Activated T-cell treated with anti-CD3 and anti-CD28 coated beads for 48 hours (primary cell): ENCODE measurements at places on chromosomes 12 and 14.

GRCh38 chr14:101442451-101442850 is 118.8 kb upstream of the DIO3 start:
- peak; percentile 52 for DNase-seq

GRCh38 chr12:131527736-131528135 is 183.2 kb upstream of the SFSWAP start:
- DNase-seq = no peak

- DNase-seq = peak; percentile 74
These were observed 25.1 kb downstream of the MEG3 start for GRCh38 chr14:100850841-100851585.

- no peak for DNase-seq
These were observed 24.7 kb upstream of the MAP1LC3B2 start for GRCh38 chr12:116534311-116535121.

- no peak for DNase-seq
These were observed 337.7 kb upstream of the GARIN6 start for GRCh38 chr12:99309812-99310211.

DNA sequence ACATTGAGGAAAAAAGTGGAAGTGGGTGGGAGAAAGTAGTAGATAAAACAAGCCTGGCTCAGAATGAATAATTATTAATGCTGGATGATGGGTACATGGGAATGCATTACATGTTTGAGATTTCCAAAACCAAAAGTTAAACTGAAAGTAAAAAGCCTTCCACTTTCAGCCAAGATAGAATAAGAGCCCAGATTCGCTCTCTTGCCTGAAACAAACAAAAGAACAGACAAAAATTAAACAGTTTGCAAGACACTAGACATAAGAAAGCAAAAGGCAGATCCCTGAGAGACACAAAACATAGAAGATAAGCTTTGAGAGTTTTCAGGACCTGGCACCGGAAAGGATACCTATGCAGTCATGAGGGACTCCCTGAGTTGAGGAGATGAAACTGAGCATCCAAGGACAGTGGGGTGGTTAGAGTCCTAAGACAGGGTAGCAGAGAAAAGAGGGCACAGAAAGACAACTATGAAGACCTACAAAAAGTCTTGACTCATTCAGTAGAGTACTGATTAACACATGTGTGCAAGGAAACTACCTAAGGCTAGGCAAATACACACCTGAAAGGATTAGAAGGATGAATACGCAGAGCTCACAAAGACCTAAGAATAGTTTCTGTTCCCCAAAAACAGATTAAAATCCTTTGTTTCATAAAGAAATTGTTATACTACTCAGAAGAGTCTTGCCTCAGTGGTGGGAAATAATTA is 54.1 kb downstream of the CEP83 start:
- no peak for DNase-seq

GRCh38 chr14:81474148-81474492 is 59.5 kb downstream of the SEL1L start:
- DNase-seq = no peak

DNA sequence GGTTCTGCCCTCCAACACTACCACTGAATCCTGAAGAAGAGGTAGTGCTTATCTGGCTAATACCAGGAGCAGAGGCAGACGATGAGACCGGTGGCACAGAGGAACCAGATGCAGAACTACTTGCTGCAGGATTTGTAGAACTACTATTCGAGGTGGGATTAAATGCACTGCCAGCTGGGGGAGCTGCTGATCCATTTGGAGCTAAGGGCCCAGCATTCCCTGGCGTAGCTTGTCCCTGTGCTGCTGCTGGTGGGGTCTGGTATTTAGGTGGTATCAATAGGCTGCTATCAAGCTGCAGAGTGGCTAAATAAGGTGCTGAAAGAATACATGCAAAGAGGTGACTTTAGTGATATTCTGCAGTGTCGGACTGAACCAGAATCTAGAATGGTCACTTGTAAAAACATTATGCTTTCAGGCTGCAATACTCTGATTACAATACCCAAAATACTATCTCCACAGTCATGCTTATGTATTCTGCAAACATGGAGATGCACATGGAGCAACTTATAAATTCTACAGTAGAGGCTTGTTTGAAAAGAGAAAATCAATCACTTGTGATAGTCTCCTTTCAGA is 294.2 kb downstream of the MED13L start:
- DNase-seq = no peak

- DNase-seq = no peak
These were observed 10.2 kb downstream of the SYNE2 start for GRCh38 chr14:63863004-63863403.

GRCh38 chr12:95718006-95718431 is 72.5 kb downstream of the NTN4 start:
- DNase-seq = no peak

- DNase-seq = no peak
These were observed 108.8 kb downstream of the TXNDC16 start for GRCh38 chr14:52443506-52443905.

DNA sequence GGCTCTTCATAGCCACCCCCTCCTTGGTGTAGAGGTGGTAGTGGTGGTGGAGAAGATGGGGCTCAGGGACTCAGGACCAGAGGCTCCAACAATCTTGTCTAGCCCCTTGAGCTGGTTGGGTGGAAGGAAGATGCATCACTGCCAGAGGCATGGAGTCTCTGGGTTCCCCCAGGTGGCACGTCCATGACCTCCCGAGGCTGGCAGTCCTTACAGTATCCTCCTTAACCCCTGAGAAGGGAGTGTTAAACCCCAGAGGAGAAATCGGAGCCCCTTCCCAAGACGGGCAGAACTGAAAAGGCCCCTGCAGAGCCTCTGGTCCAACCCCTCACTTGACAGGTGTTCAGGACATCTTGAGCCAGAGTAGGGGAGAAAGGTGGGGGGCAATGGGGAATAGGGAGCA is 9.1 kb downstream of the KRT83 start:
- no peak for DNase-seq

- no peak for DNase-seq
These were observed 24.4 kb downstream of the FBRSL1 start for GRCh38 chr12:132514216-132514820.

DNA sequence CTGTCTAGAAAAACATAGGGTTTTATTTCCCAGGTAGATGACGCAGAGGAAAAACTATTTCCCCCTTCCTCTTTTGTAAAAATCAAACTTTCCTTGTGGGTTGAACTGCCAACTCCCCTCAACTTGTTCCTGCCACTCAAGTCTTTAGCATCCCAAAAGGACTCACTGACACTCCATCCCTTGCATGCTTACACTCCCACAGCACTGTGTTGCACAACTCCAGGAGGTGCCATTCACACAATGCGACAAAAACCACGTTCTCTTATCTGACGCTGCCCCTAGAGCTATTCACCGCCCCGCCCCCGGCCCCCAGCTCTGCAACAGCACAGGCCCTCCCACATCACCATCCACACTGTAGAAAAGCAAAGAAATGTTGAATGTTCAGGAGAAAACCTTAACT is 16.9 kb upstream of the STON2 start:
- DNase-seq = no peak

DNA sequence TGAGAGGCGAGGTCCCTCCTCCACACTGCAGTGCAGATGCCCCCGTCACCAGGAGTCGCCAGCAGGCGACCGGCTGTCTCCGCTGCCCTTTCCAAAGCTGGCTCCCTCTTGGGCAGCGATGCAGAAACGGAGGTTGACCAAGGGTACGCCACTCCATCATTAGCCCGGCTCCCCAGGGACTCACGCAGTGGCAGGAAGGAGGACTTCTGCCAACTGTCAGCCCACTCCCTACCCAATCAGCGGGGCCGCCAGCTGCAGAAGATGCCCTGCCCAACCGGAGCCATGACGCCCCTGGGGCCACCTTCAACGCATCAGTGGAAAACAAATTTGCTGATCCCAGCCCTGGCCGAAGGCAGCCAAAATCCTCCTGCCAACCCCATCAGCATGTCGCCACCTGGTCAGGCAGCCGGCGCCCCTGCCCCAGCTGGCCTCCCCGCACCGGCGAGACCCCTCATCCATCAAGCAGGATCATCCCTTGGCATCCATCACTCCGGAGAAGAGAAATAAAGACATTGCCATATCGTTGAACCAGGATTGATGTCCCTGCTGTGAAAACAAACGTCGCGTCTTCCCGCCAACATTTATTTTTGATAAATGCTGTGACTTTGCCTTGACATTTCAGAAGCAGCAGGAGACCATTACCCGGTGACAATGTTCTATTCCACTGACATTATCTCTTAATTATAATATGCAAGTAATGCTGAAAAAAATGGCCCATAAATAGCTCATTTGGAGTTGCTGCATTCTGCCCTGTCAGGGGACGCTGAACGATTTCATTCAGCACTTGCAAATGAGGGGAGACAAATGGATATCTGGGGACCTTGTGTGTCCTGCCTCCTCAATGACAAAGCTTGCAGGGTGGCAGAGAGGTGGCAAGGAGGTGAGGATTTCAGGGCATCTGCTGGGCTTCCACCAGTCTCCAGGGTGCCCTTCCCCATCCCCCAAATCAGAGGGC is 105.1 kb downstream of the SCARB1 start:
- no peak for DNase-seq

GRCh38 chr12:131415781-131416180 is 295.1 kb upstream of the SFSWAP start:
- DNase-seq = no peak

DNA sequence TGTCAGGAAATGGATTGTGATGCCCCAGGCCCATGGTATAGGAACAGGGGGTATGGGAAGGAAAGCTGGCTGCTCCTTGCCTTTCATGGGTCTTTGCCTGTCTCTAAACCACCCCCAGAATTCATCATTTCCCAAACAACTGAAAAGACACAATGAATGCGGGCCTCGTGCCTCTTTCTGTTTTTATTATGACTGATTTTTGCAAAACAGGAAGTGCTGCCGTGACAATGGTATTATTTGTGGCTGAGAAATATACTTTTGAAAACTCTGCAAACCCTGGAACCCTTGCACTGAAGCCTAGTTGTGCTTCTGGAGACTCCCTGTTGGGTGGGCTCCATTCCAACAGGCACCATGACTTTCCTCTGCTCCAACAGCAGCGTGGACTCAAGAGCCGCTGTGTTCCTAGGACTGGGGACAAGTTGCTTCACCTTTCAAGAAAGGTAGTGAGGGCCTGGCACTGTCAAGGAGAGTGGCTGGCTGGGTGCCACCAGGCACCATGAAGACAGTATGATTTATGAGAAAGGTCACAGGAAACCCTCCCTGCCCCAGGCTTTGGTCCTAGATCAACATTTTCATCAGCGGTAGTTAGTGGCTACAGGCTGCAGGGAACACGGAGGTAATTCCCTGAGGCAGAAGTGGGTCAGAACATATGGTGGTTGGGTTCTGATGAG is 4.8 kb upstream of the DGLUCY start:
- DNase-seq = no peak

DNA sequence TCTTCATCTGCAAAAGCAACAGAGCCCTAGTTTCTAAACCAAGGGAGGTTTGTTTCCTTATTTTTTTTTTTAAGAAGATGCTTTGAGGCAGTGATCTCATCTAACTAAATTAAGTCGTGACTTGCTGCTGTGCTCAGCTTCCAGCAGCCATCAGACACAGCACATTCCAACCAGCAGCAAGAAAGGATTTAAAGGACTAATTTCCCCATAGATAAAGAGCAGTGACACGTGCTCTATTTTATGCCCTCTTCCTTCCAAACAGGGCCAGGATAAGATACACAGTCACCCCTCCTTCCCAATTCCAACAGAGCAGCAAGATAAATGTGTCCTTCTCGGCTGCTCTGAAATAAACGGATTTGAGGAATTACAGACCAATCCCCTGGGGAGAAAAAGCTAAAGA is 81.7 kb downstream of the PRKAB1 start:
- DNase-seq = no peak

DNA sequence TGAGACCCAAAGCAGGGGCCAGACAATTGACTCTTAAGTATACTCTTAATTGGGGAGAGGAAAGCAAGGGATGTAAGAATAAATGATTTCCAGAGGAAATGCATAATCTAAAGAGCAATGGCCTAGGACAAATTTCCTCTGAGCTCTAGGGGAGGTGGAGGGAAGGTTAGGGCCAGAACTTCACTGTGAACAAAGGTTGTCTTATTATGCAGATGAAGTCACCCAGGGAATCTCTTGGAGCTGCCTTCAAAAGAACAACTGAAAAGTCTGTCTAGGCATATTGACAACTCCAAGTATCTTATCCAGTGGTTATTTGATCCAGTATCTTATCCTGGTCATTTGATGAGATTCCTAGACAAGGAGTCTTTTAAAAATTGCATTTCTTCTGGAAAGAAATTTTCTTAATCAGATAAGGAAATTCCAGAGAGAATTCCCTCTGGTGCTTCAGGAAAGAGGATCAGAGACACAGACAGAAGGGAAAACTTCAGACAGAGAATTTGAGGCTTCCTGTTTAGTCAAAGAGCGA is 16.5 kb upstream of the SMIM10L1 start:
- DNase-seq = no peak

GRCh38 chr14:68824517-68825347 is 31.9 kb upstream of the ZFP36L1 start:
- no peak for DNase-seq

DNA sequence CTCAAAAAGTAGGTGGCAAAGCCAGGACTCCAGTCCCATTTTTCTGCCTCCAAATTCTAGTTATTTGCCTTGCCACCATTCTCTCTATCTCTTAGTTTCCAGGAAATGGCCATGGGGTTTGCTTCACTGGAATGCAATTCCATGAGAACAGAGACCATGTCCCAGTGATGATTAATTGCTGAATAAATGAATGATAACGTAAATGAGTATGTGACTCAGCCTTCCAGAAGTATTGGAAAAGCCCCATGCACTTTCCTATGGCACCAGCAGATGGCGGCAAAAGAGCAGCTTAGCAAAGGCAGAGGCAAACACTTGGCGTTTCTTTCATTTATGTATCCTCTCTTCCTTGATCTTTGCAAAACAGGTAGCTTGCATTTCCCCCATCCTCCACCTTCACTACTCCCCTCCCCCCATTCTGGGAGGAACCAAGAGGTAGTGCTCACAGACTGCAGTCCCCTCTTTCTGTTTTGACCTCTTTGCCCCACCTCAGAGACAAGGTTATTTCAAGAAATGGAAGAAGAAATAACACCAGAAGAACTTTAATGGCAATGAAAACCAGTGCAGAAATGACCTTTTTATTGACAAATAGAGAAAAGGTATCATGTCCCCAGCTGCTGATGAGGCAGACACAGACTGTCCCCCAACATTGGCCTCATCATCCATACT is 21.3 kb downstream of the TBX3 start:
- peak; percentile 38 for DNase-seq
